ENCODE measurements at places on chromosomes 2 and 18.
A peak's percentile ranks its signal among the peaks of the same experiment; 100 is the strongest.

DNA sequence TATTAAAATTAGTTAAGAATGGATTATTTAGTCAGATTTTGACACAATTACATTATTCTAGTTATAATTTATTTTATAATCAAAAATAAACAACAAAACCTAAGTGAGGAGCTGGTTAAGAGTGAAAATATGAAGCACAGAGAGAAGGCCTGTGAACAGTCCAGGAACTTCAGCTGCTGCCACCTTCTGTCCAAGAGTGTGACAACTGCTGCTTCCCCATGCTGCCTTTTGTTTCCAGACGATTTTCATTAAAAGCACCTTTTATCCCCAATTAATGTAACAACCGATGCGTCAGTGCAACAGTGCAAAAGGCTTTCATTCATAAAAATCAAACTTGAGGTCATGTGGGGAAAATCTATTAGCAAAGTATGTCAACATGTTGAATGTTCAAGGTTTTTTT lies 363.6 kb downstream of the CTNNA2 start:
- DNase-seq: peak; percentile 1

DNA sequence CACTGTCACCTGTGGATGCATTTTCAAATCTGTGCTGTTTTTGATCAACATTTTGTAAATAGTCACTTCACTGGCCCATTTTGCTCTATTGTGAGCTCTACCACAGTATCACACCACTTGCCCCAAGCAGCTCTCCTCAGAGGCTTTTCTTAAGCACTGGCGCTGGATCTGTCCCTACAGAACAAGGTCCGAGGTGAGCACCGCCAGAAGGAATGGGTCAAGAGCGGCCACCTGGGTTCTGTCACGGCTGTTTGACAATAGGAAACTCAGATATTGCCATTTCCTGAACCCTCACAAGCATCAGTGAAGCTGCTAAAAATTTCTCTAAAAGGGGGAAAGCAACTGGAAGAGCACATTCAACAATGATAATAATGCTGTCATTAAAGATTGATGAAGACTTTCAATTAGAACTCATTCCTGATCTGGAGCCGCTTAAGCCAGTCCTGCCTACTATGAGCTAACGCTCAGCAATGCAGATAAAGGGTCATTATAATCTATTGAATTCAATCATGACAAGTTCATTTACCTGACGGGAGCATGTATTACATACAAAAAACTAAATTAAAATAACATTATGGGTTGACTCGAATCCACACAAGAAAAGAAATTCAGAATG lies 514.0 kb downstream of the GALR1 start:
- DNase-seq: no peak

DNA sequence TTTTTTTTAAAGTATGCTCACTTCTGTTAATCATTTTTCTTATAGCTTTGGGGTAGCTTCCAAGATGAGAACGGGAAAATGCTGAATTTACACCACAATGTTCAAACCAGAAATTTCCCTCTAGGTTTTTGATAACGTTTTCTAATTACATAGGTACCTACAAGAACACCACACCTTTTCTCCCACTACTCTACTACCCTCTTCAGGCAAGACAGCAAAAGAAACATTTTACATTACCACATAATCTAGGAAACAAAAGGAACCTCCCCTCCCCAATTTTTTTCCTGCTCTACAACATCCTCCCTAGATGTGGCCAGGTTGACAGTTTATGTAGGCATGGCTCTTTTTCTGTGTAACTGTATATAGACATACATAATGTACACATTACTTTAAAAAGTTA lies 32.4 kb downstream of the NDUFAF7 start:
- no peak for DNase-seq

DNA sequence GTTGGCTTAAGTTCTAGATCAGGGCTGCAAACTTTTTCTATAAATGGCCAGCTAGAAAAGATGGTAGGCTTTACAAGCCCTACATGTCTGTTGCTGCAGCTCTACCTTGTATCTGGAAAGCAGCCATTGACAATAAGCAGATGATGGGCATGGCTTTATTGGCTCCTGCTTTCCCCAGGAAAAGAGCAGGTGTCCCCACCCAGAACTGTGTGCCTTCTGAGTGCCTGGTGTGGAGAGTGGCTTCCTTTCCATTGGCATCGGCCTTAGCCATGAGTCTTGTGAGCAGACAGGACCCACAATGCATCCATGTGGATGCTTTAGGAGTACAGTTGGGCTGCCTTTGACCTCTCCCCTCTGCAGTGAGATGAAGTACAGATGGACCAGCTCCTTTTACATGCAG lies 120.2 kb downstream of the CD8B2 start:
- DNase-seq: no peak

- no peak for DNase-seq
These were observed 2.6 kb upstream of the UBE2F start for GRCh38 chr2:237964194-237964577.

DNA sequence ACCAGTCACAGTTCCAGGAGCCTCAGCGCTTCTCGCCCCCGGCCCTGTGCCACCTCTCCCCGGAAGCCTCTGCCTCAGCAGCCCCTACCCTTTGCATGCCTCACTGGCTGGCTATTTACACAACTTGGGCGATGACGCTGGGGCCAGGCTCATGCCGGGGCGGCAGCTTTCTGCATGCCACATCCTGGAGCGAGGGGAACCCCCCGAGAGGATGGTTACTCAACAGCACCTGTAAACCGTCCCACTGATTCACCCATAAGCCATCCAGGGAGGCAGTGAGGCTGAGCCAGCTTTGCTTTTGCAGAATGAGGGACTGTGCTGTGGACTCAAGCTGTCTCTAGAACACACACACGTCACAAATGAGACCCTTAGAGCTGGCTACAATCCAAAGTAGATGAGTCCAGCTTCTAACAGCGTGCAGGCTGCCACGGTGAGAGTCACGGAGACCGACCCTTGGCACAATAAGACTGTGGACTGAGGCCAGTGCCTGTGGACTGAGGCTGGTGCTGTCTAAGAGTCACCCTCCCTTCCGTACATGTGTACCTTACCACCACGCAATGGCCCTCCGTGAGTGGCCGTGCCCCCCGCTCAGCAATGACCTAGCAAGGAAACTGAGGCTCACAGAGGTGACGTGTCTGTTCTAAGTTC lies 45.6 kb upstream of the ODC1 start:
- DNase-seq: peak; percentile 91

DNA sequence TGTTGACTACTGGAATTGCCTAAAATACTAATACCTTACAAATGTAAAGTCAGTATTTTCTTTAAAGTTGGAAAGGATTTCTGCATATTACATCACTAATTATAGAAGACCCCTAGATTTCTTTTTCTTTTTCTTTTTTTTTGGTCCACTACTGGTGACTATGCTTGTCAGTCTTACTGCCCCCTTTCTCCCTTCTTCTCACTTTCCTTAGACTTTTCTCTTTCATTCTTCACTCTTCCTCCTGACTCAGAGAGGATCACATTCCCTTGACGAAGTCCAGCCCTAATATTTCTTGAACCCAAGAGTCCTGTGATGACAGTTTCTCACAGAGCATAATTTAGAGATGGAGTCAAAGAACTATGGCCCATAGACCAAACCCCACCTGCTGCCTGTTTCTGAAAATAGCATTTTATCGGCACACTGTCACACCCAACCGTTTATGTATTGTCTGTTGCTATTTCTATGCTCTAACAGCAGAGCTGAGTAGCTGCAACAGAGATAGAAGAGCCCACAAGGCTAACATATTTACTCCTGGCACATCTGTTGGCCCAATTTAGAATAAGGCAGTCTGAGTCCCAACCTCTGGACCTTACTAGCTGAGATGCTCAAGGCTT lies 40.6 kb upstream of the RIOK3 start:
- DNase-seq: no peak

GRCh38 chr2:128791985-128792320 lies 473.3 kb upstream of the HS6ST1 start:
- no peak for DNase-seq

GRCh38 chr2:100964681-100965169 lies 37.4 kb upstream of the RPL31 start:
- no peak for DNase-seq

GRCh38 chr2:234958746-234959395 lies 7.1 kb downstream of the SH3BP4 start:
- no peak for DNase-seq

GRCh38 chr2:159879051-159879604 lies 81.1 kb upstream of the CD302 start:
- no peak for DNase-seq

- peak; percentile 55 for DNase-seq
These were observed 82.1 kb downstream of the BIN1 start for GRCh38 chr2:127024769-127025358.

GRCh38 chr2:233189025-233189424 lies 62.4 kb upstream of the ATG16L1 start:
- no peak for DNase-seq

GRCh38 chr18:72107647-72108383 lies 436.3 kb downstream of the CBLN2 start:
- DNase-seq: peak; percentile 28

DNA sequence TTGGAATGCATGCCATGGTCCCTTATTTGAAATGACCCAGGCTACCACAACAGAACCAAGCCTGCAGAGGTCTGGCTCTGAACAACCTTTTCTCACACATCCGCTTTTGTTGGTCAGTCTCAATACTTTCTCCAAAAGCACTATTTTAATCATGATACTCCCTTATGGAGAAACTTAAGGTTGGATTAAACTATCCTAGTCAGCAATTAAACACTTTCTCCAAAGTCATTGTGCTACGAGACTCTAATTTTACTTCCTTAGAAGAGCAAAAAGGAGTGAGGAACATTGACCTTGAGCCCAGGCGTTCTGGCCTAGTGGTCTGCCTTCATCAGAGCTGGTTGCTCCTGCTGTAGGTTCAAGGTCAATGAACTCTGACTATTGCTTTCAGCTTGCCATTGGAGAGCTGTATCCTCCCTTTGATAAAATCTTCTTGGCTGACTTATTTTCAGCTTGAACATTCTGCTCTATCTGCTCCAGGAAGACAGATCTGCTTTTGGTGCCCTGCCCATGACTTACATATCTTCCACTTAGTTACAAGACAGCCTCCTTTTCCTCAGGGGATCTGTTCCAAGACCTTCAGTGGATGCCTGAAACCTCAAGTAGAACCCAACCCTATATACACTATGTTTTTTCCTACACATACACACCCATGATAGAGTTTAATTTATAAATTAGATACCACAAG lies 91.2 kb downstream of the NCKAP5 start:
- DNase-seq: no peak

GRCh38 chr2:241985986-241986329 lies 116.4 kb downstream of the RTP5 start:
- DNase-seq: no peak

DNA sequence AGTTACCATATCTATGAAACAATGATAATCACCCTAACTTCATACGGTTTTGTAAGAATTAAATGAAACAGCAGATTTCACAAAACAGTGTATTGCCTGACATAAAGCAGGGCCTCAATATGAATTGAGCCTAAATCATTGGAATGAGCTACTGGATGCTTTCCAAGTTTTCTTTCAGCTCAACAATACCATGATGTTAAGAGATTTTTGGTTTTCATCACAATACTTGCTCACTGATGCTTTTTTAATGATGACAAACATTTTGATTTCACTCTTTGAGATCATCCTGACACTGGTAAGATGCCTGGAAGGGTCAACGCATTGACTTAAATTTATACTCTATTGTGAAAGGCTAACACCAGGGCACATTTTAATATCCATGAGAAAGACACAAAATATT lies 377.5 kb downstream of the ZNF521 start:
- DNase-seq: no peak

DNA sequence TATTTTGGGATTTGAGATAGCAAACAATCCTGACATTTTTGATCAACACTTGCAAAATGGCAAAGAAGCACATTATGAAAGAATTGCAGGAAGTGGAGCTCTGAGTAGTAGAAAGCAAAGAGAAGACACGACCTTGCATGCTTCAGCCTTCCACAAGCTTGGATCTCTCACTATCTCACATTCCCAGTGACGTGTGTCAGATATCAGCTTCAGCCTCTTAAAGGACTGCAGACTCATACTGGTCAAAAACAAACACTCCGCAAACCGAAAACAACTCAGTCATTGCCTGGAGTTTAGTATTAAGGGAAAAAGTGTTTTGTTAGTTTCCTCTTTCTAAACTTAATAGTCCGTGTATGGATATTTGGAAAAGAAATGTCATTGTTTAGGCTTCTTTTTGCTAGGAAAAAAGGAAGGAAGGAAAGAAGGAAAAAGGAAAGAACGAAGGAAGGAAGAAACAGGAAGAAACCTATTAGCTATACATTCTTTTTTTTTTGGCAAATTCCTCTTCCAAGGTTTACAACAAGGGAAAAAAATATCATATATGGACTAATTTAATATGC lies 32.6 kb upstream of the SLC40A1 start:
- peak; percentile 70 for DNase-seq

- peak; percentile 41 for DNase-seq
These were observed at the start of gene MTA3 for GRCh38 chr2:42568401-42569115. TSS of gene MTA3 (plus strand) at chr2:42568632. CDS start at chr2:42568746, 114 bp downstream.

DNA sequence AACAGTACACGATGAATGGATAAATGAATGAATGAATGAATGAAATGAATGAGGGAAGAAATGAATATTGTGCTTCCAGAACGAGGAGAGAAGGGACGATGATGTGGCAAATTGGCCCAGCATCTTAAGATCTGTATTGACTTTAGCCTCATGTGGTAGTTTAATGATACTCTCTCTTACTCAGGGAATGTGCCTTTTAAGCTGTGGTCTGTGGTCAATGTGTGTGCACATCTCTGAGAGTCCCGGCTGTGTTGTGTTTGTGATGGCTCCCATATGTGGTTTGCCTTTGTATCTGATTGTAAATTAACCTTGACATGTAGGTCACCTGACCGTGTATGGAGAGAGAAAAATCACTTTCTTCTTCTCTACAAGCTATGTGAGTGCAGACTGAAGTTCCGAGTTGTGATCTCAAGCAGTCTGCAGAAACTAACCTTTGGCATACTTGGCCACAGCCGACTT lies 91.2 kb downstream of the NEDD4L start:
- DNase-seq: peak; percentile 89

GRCh38 chr2:96144481-96145035 lies 682 bp downstream of the DUSP2 start:
- no peak for DNase-seq

DNA sequence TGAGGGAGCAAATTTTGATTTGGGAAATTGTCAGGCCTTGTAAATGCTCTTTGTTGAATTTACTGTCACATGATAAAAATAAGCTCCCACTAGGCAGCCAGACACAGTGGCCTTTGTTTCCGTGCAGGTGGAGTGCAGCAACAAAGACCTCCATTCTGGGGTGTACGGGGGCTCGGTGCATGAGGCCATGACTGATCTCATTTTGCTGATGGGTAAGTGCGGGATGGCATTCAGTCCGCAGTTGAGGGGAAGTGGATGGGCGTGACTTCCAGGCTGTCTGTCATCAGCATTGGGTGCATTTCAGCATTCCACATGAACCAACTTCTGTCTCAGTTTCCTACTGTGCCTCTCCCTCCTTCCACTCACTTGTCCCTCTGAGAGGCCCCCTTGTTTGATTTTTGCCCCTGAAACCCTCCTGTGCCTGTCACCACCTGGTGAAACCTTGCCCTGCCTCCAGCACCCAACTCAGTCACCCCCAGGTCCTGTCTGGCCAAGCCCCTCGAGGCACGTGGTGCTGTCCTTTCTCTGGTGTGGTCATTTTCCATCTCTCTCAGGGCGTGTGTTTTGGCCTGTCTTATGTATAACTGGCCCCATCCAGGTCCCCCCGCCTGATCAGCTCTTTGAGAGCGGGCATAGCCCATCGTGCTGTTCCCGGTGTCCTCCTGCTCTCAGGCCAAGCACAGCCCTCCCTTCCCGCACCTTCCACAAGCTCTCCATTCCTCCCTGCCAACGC lies 16.3 kb downstream of the CNDP2 start:
- no peak for DNase-seq

- no peak for DNase-seq
These were observed 200.5 kb upstream of the GULP1 start for GRCh38 chr2:188091220-188091619.
